ENCODE measurements at places on chromosomes 7 and 10.

DNA sequence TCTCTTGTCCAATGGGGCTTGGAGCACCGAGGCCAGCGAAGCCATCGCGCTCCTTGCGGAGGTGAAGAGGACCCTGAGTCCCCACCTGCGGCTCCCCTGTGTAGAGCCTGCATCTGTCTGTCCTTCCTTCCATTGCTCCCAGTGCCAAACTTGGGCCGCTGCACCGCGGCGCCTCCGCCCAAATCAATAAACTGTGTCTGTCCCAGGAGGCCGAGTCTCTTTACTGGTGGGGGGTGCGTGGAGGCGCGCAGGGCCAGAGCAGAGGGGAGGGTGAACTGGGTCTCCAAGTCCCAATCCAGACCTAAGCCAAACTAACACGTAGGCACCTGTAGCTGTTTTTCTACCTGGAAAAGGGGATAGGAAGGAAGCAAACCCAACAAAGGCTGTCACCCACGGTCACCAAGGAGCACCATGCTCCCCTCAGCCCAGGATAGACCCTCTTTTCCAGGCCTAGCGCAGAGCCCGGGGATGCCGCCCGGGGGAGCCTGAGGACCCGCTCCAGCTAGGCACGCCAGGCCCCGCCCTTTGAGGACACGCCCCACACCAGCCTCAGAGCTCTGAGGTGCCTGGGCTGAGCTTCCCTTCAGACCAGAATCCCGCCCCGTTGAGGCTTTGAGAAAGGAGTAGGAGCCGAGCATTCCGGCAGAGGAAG is 1.2 kb upstream of the CHAT start:
- DNase-seq: no peak

- DNase-seq: no peak
These were observed 46.5 kb upstream of the HGF start for GRCh38 chr7:81816312-81816711.

DNA sequence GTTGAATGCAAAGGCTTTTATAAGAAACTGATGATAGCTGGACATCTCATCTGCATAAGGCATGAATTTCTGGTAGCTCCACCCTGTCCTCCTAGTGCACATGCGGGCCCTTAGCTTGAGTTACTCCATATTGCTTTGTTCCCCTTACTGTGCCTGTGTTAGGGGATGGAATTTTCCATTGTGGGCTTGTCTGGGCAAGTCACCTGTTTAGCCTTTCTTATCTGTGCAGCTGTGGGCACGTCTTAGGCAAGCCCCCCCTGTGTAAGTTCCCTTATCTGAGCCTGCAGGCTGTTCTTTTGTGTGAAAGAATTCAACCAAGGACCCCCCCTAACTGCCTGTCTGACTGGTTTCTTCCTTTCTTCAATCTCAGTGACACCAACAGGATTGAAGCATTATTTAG is 14.5 kb upstream of the CROT start:
- DNase-seq: no peak

DNA sequence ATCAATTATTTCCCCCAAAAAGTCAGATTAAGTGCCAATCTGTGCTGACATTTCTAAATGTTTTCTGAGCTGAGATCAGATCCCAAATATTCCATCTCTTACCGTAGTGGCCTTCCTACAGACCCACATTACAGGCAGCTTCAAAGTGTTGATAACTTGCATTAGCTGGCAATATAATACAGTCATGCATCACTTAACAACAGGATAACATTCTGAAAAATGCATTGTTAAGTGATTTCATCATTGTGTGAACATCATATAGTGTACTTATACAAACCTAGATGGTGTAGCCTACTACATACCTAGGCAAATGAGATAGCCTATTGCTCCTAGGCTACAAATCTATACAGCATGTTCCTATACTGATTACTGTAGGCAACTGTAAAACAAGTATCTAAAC is 22.4 kb downstream of the SLC25A13 start:
- DNase-seq: no peak

DNA sequence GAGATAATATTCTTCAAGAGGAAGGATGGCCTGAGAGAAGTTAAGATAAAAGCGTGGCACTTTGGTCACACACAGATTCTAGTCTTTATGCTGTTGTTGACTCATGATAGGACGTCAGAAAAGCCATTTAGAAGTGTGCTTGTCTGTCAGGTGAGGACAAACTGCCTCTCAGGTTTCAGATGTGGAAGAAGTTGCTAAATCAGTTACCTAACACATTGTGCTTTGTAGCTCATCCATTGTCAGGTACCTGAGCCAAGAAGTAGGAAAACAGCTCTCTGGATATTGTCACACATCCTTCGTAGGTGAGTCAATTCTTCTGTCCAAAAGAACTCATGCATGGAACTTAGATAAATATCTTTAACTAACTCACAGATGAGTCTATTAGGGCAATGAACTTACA is 49.5 kb upstream of the PHYHIPL start:
- no peak for DNase-seq

DNA sequence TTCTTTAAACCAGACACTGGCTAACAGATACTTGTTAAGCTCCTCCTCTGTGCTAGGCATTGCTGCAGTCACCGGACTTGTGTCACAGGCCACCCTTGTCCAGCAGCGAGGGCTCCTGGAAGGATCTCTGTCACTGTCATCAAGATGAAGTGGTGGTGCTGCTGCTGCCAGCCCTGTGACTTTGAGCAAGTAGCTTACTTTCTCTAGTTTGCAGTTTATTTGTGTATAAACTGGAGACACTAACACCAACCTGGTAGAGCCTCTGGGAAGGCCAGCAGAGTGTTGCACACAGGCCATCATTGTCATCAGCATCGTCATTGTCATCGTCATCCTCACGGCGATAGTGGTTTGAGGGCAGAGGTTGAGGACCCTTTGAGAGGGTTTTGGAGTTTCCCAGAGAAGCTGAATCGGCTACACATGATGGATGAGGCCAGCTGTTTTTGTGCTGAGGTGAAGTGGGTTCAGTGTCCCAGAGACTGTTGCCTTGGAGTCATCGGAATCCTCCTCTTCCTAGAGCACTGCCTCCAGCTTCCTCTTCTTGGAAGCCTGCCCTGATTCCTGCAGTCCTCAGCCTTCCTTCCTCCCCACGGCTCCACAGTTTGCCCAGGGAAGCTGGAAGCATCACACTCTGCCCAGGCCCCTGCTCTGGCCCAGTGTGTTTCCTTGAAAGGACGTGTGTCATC is 128.4 kb downstream of the GRK5 start:
- no peak for DNase-seq

DNA sequence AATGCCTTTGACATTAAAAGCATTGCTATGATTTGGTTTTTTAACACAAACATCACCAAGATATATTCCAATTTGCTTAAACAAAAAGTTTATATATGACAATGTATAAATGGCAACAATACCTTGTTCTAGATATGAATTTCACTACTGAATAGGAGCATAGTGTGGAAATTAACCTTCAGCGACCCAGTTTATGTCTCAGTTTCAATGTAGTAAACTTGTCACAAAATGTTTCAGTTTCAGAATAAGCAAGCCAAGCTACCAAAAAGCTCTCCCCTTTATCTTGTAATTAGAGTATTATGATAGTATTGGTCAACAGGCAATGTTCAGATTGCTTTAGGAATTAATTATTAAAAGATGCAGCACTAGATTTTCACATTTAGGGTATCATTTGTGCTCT is 99.6 kb upstream of the PCDH15 start:
- no peak for DNase-seq

- DNase-seq: no peak
These were observed 44.3 kb upstream of the PRKCQ start for GRCh38 chr10:6624392-6624791.

- DNase-seq: peak; percentile 16
These were observed 785 bp downstream of the WDR86 start for GRCh38 chr7:151408839-151409666.

DNA sequence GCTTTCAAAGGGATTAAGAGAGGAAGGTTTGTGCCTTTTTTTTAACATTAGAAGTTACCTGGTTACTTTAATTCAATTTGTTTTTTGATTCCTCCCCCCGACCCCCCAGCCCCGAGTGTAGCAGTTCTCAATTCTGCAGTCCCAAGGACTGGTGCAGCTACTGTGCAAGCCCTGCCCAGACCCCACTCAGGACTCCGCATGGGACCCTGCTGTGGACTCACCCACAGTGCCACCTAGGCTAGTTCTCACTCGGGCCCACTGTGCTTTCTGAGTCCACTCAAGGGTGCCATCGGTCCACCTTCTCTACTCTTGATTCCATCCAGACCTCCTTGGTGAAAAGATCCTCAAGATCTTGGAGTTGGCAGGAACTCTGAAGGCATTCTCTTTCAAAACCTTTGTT is 77.4 kb downstream of the VOPP1 start:
- no peak for DNase-seq

- DNase-seq: no peak
These were observed 17.9 kb upstream of the DDX21 start for GRCh38 chr10:68938117-68938516.

GRCh38 chr7:151231080-151231479 is 1.2 kb upstream of the CHPF2 start:
- DNase-seq: no peak

DNA sequence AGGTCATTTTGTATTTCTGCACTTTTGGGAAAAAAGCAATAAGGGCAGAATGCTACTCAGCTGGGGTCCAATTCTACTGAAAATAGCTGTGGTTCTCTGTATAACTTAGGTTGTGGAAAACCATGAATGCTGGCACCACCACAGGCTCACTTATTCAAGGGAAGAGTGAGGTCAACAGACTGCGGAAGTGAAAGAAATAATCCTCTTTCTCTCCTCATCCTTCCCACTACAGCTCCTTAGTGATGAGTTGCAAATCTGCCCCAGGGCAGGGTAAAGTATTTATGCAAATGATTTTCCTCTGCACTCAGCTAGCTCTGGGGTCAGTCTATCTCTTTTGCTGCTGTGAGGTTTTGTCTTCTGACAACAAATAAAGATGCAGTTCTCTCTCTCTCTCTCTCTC is 74.1 kb upstream of the PTPRZ1 start:
- no peak for DNase-seq

GRCh38 chr10:122168101-122168500 is 103.0 kb upstream of the BTBD16 start:
- DNase-seq: no peak

DNA sequence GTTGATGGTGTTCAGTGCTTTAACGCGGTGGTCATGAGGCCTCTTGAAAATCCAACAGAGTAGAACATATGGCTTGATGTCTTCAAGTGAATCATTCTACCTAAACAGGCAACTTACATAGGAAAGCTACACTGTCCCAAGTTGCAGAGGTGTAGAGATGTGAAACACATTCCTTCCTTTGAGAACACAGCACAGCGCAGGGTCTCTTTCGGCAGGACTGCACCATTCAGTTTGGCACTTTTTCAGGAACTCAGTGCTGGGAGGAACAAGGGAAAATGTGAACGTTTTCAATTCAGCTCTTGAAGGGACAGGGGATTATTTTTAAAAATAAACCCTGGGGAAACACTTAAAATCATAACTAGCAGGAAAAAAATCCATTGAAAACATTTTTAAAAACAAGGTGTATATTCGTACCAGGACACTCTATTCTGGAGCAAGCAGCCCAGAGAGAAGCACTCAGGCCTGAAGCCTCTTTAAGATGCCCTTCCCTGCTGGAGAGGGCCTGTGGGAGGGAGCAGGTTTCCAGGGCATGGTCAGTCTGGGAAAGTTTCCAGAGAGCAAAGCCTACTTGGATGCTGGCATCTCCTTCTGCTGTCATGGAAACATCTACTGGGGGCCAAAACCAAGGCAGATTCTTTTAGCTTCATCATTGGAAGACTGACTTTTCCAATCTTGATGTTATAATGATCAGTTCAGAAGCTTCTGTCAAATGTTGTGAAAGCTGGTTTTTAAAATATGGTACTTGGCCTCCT is 60.4 kb upstream of the NPVF start:
- no peak for DNase-seq

- DNase-seq: no peak
These were observed 518 bp upstream of the COMMD3 start for GRCh38 chr10:22315455-22316285.

Data from stimulated activated CD8-positive, alpha-beta memory T cell treated with anti-CD3 and anti-CD28 coated beads, Interleukin-7, amount 100 ng/mL, for 1 hour (primary cell).